ENCODE measurements at places on chromosomes 5 and 9.
A peak's percentile ranks its signal among the peaks of the same experiment; 100 is the strongest.

GRCh38 chr9:129401623-129402370, 219.1 kb downstream of the C9orf50 start:
- no peak for DNase-seq

GRCh38 chr5:32581010-32581785, 4.2 kb upstream of the SUB1 start:
- no peak for DNase-seq

- DNase-seq: no peak
Observed at GRCh38 chr5:107594253-107595045, 76.3 kb downstream of the EFNA5 start.

GRCh38 chr9:134951461-134951860, 33.7 kb upstream of the FCN1 start:
- no peak for DNase-seq

- DNase-seq: no peak
Observed at GRCh38 chr5:34057118-34057517, 14.1 kb upstream of the C1QTNF3 start.

- DNase-seq: no peak
Observed at GRCh38 chr5:135834639-135835529, at the start of gene SLC25A48. TSS of gene SLC25A48 (plus strand) at chr5:135834663. CDS start at chr5:135834848, 185 bp downstream.

DNA sequence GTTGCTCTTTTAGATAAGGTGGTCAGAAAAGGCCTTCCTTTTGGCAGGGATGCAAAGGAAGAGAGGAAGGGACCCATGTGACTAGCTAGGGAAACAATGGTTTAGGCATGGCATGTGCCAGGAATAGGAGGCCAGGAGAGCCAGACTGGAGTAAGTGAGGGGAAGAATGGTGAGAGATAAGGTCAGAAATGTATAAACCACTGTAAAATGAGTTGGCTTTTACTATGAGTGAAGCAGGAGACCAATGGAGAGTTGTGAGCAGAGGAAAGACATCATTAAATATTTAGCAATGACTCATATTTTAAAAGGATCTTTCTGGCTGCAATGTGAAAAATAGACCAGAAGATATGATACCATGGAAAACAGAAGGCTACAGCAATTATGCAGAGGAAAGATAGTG, 50.9 kb downstream of the AP3B1 start:
- DNase-seq: peak; percentile 27

GRCh38 chr9:94648185-94648584, 8.9 kb upstream of the FBP1 start:
- DNase-seq: no peak

- peak; percentile 38 for DNase-seq
Observed at GRCh38 chr9:106796771-106797170, 66.2 kb upstream of the ZNF462 start.
